Naive thymus-derived CD8-positive, alpha-beta T cell (primary cell): ENCODE measurements at places on chromosomes 6 and 20.

GRCh38 chr20:4998160-4998651 is 3.1 kb downstream of the SLC23A2 start:
- DNase-seq = no peak

DNA sequence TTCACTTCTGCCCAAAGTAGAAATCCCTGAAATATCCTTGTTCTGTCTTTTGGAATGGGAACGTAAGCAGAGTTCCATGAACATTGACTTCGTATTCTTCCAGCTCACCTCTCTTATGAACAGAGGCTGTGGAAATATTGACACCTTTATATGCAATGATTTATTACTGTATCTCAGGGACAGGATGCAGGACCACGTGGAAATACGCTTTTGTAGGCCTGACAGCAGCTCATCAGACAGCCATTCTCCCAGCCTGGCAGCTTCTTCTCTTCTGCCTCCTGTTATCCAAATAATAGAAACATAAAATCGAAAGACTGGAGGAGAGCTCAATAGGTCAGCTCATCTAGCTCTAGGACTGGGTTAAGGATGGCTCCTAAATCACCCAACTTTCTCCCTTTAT is 106.2 kb upstream of the DTNBP1 start:
- no peak for DNase-seq

GRCh38 chr20:41436679-41437078 is 70.1 kb upstream of the EMILIN3 start:
- DNase-seq = peak; percentile 26

DNA sequence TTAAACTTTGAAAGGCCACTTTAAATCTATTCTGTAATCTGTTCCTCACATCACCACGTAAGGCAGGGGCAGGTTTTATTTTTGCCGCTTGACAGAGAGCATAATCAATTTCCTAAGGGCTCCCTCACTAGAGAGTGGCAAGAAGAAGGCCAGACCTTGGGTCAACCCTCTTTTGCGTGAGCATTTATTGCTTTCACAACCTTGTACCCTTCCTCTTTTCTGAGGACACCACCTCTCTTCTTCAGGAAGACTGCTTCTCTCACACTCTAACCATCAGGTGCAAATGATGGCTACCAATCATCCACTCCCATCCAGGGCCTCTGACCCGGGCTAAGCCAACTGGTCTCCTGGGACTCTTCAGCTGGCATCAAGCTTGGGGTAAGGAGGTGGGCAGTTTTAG is 25.2 kb upstream of the QKI start:
- no peak for DNase-seq

DNA sequence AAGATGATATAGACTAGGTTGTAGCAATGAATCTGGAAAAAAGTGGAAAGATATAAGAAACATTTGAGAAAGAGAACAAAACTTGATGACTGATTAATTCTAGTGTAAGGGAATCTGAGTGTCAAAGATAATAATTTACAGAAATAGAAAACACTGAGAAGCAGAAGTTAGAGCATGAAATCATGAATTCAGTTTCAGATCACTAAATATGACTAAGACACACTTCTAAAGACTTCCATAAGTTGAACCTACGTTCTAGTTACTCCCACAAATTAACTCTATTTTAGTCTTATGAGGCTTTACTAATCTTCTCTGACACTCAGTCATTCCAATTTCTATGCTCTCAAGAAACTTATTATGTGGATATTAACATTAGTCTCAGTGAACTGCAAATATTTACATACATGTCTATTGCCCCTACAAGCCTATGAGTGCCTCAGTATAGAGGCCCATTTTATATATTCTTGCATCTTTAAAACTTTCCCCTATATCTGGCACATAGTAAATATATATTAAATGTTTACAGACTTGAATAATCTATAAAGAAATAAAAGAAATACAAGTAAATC is 30.4 kb downstream of the IBTK start:
- DNase-seq = no peak

- DNase-seq = no peak
Observed at GRCh38 chr20:44648068-44648467, 3.4 kb downstream of the ADA start.

- no peak for DNase-seq
Observed at GRCh38 chr20:41407607-41408006, 41.0 kb upstream of the EMILIN3 start.

DNA sequence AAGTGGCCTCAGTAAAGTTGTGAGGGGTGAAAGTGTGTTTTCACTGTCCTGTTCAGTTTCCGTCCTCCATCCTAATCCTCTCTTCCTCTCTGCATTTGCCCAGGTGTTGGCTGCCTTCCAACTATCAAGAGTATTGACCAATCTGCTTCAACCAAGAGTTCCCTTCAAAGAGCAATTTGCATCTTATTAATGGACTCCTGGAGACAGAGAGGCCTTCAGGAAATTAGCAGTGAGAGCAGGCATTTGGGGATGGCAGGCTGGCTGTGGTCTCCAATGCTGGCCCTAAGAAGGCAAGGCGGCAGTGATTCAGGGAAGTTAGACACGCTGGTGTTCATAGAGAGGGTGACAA is 77.2 kb downstream of the GPR6 start:
- DNase-seq = no peak
